ENCODE measurements at places on chromosomes 3 and 15.

DNA sequence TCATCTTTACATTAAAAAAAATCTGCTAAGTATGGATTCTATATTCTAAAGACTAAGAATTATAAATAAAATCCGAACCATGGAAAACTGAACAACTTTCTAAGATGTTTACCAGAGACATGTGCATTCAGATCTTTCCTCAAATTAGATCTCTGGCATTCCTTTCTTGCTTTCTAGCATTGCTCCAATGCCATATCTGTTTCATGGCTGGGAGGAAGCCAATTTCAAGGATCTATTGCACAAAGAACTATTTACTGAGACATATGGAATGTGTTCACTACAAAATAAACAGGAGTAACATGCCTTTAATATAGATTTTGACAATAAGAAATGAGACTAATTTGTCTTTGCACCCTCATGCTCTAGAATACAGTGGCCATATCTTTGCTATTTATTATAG, 45.1 kb upstream of the NANOGP8 start:
- DNase-seq: no peak

DNA sequence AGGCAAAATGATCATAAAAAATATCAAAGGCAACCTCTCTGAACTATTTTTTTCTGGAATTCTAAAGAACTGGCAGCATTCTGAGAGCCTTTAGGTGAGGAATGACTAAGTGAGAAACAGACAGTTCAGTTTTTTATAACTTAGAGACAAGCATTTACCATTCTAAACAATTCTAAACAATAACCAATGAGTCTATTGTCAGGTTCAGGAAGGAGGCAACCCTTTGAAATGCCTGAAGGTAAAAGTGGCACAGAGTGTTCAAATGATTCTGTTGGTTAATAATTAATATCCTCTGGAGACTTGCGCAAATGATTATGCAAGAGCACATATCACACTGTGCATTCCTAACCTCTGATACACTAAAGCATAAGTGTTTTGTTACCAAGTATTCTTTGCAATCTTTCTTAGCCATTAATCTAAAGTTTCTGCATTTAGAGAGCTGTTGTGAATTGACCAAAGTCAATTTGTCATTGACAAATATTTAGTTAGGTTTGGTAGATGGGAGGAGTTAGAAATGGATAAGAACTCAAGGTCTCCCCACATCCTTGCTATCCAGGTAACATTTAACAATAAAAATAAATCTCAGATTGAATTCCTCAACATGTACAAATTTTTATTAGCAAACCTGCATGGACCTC, 9.2 kb upstream of the TGFBR2 start:
- DNase-seq: peak; percentile 77

DNA sequence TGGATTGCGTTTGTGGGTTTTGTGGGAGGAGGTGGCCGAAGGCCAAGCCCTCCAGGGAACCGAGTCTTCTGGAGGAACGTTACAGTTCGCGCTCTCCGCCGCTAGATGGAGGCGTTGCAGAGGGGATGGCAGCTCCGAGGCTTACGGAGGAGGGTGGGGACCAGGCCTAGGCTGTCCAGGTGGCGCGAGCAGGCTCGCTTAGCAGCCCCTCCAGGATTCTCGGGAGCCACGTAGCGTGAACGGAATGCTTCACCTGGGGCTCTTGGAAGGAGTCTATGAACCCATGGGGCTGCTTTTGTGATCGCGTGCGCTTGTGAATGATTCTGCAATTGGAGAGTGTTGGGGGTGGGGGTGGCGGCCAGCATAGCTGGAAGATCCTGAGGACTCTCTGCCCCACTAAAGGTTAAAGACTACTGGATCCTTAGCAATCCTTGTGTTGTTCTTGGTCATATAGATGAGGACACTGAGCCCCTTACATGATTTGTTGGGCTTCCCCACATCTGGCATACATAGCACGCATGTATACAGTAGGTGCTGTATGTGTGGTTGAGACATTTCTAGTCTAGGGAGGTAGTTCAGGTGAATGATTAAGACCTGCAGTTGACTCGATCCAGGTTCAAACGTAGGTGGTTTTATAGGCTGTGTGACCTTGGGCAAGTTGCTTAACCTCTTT, 25.7 kb downstream of the FAM3D start:
- DNase-seq: peak; percentile 35

DNA sequence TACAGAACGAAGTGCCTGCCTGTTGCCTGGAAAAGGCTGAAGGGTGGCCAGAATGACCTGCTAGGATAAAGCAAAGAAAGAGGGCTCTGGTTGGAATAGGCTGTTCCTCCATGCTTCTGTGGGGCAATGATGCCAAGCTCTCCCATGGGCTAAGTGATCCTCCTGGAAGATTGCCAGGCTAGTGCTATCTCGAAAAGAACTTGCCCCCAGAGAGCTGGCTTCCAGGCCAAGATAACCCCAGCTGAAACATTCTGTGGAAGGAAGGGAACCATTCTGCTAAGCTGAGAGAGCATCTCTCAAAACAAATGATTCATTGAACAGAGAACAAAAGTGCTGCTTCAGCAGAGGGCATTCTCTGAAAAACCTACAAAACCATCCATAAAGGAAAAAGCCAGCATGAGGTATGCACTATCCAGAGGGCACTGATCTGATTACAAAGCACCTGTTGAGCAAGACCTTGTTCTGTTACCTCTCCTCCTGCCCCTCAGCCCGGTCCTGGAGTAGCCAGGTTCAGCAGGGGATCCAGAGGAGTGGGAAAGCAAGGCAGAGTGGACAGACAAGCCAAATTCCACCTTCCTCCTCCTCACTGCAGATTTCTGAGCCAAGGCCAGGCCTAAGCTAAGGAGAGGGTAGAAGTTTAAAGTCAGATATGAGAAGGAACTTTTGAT, 31.9 kb upstream of the SPRED1 start:
- no peak for DNase-seq

- no peak for DNase-seq
These were observed 74.8 kb upstream of the RPL32 start for GRCh38 chr3:12916159-12916558.

DNA sequence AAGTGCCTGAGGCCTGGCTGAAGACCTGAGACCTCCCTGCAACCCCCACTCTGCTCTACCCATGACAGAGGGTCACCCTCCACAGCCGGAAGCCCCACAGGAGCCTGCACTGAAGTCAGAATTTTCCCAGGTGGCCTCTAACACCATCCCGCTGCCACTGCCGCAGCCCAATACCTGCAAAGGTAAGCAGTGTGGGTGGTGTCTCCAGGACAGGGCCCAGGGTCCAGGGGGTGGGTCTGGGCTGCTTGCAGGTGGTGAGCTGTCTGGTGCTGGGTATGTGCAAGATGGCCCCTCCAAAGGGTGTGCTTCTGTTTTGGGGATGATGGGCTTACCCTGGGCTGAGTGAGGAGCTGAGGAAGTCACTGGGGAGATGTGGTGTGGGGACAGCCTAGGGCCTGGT, 69.9 kb downstream of the FBLN2 start:
- DNase-seq: no peak

DNA sequence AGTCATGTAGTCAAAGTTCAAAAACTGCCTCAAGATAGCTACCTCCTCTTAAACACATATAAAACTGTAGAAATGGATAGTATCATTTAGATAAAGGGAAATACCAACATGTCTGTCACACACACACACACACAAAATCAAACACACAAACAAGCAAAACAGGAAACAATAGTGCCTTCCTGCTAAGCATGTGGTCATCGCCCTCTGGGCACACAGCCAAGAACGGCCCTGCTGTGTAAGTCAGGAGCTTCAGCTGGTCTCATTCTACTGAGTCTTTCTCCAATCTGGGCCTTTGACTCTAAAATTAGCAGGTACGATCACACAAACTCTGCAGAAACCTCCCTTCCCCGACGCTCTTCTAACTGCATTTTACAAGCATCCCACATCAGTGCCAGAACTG, 272.2 kb upstream of the CHRNA7 start:
- peak; percentile 28 for DNase-seq

DNA sequence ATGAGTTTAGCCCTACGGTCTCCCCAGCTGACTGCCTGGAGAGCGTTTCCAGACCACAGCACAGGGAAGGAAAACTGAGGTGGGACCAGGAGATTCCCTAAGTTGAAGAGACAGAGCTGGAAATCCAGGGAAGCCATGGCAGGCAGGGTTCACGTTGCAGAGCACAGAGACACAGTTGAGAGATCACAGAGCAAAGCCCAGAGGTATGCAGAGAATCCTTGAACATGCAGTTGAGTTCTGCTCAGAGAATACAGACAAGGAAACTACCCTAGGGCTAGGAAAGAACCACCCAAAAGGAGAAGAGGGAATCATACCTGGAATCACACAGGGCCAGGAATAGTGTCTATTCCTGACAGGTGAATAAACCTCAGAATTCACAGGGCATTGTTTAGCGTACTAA, 14.3 kb downstream of the SLC28A1 start:
- DNase-seq: no peak

DNA sequence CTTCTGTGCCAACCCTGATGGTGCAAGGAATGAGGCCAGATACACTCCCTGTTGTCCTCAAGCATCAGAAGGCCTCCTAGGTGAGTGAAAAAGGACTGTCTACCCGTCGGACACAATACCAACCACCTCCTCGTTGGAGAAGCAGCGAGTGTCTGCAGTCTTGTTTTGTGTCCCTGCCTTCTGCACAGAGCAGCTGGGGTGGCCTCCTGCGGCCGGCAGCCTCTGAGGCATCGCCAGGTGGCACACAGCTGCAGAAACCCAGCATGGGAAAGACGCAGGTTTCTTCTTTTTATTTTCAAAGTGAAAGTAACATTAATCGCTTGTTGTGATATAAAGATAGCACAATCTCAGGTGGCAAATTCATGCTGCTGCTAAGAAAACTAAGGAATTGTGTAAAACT, 509.9 kb downstream of the OCA2 start:
- DNase-seq: no peak

- no peak for DNase-seq
These were observed 69.2 kb downstream of the GOLGA8B start for GRCh38 chr15:34514251-34514670.

- peak; percentile 97 for DNase-seq
These were observed 16.4 kb downstream of the FAM107A start for GRCh38 chr3:58560771-58561311.

DNA sequence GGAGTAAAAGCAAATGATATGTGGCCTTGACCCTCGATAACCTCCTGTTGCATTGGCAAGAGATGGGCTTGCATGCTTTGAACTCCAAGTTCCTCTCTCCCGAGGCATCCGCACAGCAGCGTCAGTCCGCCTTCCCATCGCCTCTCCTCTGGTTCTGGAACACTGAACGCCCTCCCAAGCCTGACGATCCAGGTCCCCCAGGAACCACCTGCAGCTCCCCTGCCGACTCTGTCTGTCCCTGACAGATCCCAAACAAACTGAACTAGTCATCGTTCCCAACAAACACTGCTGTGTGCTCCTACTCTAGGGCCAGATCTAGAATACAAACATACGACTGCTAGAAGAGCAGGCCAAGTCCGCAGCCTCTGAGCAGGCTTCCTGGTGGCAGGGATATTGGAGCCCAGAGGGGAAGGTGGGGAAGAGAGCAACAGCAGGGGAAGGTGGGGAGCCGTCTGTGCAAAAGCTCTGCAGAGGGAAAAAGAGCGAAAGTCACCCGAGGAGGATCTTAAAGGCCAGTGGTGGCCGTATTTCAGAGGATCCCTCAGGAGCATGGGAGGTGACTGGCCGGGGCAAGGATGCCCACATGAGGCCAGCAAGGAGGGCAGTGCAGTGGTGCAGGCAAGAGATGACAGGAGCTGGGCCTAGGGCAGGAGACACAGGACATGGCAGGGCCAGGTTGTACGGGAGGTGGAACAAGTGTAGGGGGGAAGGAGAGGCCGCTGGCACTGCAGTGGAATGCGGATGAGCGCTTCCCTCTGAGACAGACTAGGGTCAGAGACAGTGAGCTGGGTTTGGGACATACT, 50.8 kb downstream of the PCSK6 start:
- DNase-seq: no peak

- DNase-seq: no peak
These were observed 23.3 kb upstream of the CHMP2B start for GRCh38 chr3:87203809-87204208.

DNA sequence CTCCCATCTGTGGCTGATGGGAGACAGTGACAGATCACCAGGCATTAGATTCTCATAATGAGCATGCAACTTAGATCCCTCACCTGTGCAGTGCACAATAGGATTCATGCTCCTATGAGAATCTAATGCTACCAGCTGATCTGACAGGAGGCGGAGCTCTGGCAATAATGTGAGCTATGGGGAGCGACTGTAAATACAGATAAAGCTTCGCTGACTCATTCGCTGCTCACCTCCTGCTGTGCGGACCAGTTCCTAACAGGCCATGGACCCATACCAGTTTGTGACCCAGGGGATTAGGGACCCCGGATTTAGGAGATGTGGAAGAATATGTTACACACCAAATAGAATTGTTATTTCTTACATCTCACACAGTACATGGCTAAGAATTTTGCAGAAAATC, 6.7 kb downstream of the ARGFX start:
- no peak for DNase-seq

DNA sequence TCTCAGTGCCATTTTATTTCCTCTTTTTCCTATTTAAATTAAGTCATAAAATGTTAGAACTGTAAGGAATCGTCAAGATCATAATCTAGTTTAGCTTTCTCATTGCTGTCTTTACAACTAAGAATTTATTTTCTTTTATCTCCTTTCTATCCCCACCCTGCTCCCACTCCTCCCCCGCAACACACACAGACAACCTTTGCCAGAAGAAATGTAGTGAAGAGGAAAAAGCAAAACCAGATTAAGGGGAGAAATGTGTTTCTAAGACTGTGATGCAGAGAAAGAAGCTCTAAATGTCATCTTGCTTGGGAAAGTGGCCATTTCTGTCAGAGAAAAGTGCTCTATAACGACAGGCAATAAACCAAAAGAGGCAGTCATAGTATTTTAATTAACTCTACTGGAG, 78.3 kb upstream of the MLF1 start:
- DNase-seq: no peak

GRCh38 chr3:14177580-14178246, 688 bp downstream of the XPC start:
- peak; percentile 28 for DNase-seq

DNA sequence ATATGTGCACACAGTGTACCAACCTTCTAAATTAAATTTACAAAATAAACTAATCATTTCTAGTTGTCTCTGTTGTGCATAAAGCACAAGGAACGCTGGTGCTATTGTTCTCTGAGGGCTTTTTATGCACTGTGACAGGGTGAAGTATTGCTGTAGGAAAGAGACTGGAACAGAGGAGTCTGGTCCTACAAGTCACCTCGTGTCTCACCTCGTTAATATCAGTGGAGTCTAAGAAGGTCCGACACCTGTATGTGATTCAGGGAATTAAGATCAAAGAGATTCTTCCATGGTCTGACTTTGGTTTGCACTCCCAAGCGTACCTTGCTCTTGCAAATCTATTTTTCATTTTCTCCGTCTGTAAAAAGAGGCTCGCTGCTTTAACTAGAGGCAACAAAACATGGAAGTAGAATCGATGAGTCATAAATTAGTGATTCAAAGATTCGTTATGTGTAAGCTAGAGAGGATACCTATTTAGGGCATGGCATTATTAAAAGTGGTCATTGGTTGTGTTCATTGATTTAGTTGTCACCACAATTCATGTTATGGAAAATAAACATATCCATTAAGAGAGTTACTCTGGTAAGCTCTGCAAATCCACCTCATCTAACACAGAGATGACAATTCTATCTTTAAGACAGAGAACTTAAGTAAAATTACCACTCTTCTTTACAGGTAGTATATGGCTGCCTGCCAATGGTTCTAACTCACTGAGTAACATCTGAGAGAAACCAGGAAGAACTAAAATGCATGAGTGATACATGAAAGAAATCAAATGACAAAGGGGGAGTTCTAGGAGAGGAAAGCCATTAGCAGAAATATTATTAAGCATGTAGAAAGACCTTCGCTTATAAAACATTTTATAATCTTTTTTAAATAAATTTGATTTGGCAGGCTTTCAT, 219.4 kb upstream of the GBE1 start:
- DNase-seq: no peak
